ENCODE measurements at places on chromosomes 6 and 20.

DNA sequence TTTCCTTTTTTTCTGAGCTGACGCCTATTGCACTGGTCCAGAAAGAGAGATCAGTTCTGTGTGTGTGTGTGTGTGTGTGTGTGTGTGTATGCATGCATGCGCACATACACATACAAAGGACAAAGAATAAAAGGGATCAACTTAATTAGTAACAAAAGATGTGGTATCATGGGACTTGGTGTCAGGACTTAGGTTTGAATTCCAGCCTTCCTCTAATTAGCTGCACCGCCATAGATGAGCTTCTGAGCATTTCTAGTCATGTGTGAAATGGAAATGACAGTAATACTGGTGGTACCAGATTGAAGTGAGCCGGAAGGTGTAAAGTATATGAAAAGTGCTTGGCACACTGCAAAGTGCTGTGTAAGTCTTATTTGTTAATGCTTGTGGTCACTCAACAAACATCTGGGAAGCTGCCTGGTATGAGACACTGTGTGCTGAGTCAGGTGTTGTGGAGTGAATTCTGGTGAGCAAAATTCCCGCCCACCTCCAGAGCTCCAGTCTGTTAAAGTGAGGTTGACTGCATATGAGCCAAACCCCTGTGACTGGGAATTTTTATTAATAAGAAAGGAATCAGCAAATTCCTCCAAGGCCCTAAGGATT, 12.4 kb downstream of the DAAM2 start:
- DNase-seq: no peak

DNA sequence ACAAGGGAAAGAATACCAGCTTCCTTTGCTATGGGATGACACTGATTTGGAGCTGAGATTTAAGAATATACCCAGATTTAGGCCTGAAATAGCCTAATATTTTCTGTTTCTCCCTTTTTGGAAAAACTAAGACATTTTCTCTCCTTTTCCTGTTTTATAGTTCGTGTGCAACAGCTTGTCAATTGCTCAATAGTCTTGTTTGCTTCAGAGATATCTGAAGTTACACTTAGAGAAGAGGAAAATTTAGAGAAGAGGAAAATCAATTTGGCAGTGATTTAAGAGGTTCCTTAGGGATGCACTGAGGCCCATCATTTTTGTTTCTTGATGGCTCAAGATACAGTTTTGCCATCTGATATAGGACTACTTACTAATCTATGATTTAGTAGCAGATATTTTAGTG, 398.6 kb downstream of the RFPL4B start:
- no peak for DNase-seq

GRCh38 chr20:6123649-6124014, 802 bp upstream of the FERMT1 start:
- no peak for DNase-seq

DNA sequence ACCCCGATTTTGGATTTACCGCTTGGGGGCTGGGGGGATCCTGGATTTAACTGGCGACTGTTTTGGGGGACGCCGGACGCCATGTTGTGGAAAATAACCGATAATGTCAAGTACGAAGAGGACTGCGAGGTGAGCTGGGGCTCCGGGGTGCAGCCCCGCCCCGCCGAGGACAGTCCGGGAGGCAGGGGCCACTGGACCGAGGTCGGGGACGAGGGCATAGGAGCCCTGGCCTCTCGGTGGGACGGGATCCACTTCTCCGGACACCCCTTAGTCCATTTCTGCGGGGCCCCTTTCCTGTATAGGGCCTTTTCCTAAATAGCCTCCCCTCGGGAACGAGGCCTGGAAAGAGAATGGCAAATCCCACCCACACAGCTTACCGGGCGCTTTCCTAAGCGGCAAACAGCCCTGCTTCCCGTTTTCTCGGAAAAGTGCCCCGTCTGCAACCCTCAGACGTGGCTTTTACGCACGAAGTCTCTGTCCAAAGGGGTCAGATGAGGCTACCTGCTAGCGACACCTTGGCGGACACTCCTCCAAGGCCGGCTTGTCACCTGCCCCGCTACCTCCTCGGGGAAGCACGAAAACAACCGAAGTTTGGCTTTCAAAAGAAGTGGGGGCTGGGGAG, 469 bp downstream of the TFAP2C start:
- no peak for DNase-seq

DNA sequence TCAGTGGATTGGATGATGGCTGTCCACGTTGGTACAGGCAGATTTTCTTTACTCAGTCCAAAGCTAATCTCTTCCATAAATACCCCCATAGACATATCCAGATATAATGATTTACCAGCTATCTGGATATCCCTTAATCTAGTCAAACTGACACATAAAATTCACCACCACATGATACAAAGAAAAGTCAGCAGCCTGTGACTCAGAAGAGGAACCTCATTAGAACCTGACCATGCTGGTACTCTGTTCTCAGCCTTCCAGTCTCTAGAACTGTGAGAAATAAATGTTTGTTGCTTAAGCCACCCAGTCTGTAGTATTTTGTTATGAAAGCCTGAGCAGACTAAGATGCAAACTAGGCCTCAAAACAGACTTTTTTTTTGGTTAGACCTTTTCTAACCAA, 431.3 kb upstream of the RNF217 start:
- DNase-seq: no peak

- DNase-seq: no peak
These were observed 3.8 kb upstream of the LPA start for GRCh38 chr6:160667639-160668481.

DNA sequence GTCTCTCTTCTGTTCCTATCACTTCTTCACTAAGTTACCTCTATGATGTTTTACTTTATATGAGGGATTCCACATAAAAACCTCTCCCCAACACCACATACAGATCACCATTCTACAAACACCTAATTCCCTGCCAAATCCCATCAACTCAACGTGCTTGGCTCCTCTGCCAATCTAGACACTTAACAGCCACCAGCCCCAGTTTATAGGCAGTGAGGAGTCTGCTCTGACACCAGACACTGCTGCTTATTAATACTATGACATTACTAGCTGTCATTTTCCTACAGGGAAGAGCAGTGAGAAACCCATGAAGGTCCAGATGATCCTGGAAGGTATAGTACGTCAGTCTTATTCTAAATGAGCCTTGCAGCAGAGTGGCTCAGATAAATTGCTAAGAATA, 104.3 kb downstream of the CHD6 start:
- no peak for DNase-seq

DNA sequence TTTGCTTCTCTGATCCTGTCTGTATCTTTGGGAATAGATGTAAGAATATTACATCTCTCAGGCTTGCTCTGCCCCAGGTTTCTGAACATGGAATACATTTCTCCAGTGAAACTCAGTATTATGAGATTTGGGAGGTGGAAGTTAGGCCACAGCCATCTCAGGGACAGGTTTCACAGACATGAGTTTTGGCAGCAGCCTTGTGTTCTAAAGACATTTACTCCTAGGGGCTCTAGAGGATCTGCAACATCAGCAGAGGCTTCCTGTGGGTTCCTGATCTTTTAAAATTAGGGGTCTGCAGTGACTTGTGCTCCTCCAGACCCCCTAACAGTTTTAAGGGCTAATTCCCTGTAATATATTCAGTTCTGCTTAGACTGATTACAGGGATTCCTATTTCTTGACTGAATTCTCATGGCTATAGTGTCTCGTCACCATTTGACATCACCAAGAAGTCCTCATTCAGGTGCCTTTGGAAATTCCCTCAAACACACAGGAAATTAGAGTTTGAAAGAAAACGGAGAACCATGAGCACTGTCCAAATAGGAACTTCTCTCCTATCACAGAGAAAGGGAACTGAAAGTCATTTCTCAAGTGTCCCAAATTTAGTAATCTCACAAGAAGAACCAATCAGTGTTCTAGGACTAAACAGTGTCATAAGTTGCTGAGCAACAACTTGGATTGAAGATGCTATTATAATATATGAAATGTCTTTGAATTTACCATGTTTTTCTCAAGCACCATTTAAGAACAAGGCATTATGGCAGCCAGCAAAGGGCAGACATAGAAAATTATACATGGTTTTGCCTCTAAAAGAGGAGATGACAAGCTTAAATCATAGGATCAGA, 2.5 kb upstream of the HLA-DRA start:
- DNase-seq: no peak

GRCh38 chr20:32742322-32743236, 688 bp downstream of the COMMD7 start:
- DNase-seq: no peak

- no peak for DNase-seq
These were observed 17.0 kb downstream of the NFATC2 start for GRCh38 chr20:51525241-51526105.

DNA sequence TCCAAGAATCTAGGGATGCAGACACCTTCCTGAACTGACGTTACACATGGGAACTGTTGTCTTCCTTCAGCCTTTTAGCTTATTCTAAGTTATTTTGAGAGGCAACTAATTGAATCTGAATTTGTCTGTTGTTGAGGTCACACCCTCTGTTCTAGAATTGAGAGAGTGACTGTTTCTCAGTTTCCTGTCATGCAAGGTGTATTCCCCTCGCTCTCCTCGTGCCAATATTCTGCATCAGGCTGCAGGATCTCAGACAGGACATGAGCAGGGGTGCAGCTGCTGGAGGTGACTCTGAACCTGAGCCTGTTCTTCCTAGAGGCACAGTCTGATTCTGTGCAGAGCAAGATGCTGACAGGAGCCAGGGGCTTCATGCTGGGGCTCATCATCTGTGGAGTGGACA, 52.5 kb downstream of the HLA-DPB1 start:
- DNase-seq: no peak

DNA sequence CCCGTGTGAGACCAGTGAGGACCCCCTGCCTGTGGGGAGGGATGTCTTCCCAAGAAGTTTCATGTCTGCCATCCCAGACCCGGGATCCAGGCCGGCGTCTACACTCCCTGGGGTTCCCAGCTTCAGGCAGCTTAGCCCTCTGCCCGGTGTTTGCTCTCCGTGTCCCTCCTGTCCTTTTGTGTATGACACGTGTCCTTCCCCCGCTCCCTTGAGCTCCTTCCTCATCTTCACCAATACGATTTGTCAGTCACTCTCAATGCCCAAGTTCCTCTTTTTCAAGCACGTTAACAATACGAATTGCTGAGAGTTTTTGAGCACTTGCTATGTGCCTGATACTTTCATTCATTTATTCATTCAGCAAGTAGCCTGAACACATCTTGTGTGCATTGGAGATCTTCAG, 115.6 kb upstream of the PTPN1 start:
- DNase-seq: no peak

GRCh38 chr6:156741287-156742073, 35.7 kb upstream of the ARID1B start:
- DNase-seq: no peak

DNA sequence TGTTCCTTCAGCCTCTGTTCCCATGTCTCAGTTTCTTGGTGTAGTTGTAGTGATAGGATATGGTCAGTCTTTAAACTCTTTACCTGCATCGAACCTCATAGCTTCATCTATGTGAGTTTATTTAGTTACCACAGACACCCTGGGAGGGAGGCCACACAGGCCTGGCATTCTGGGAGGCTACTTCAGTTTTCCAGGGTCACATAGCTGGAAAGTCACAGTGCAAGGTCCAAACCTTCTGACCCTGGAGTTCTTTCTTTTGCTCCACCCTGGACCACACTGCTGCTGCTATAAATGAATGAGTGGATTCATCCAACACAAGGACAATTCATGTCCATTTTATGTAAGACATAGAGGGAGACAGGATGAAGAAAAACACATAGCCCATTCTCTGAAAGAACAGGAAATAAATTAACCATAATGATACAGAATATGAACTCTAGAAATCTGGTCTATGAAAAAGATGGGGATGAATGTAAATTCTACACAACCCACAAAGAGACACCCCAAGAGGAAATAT, 60.8 kb downstream of the LAMA4 start:
- no peak for DNase-seq

- no peak for DNase-seq
These were observed 61.8 kb downstream of the APCDD1L start for GRCh38 chr20:58453391-58453790.

GRCh38 chr20:62602550-62602949, 39.8 kb upstream of the SLCO4A1 start:
- no peak for DNase-seq

DNA sequence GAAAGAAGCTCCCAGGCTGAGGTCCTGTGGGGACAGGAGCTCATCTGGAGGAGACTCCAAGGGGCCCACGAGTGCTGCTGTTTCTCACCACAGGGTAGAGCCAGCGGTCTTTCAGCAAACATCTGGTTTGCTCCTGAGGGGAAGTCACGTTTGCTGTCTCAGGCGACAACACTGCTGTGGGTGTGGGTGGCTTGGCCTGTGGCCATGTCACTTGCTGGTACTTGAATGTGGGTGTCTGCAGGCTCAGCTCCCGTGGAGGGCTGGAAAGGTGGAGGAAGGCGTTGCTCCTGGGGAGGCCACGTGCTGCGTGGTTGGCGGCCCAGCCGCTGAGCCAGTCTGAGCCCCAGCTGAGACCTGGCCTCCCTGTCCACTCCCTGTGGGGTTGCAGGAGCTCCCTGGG, 52.8 kb upstream of the MPC1 start:
- no peak for DNase-seq

DNA sequence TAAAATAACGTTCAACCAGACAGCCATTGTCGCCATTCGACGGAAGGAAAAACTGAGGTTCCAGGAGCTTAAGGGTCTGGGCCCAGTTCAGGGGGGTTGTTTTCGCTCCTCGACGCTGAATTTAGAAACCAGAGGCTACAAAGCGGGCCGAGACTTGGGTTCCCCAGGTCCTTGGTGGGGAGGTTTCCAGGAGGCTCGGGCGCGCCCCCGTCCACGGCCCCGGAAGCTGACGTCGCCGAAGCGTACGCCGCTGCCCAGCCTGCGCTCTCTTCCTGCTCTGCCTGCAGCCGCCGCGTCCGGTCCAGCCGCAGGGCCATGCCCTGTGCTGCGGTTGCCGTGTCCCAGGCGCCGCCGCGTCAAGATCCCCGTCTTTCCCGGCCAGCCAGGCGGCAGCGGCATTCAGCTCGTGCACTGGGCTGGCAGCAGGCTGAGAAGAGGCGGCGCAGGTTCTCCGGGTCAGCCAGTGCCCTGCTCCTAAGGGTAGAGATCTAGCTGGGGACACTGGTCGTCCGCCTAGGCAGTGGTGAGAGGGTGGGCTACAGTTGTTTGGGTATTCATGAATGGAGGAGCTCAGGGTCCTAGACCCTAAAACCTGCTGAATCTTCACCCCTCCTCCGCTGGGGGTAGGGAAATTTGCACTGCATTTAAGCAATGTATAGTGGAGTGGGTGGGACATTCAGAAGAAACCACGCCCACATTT, 901 bp upstream of the TRIM26 start:
- DNase-seq: no peak

DNA sequence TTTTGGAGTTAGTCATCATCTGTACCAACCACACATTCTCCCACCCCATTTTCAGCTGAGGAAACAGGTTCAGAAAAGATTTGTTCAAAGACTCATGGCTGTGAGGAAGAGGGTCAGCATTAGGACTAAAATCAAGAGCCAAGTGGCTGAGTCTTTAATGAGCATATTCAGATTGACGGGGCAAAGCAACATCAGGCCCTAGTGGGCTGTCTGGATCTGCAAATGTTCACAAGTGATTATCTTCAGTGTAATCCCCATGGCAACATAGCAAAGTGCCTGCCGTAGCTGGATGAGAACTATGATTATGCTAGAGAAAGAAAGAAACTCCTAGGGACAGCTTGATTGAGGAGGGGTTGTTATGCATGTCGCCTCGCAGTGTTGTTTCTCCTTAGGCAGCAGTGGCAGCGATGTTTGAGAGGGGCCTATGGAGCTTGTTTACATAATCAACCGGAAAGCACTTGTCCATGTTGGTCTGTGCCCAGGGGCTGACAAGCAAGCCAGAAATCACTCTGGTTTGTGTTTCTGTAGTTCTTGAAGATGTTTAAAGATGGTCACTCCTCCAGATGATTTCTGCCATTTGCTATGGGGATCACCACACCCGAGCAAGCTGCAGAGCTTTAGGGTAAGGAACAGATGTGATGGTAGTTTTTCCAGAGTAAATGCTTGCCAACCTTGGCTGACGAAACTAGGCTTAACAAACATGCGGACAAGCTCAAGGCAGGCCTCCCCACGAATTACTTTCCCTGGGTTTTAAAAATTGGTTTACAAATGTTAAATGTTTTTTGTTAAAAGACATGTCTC, 124.3 kb upstream of the MLIP start:
- DNase-seq: peak; percentile 54

Measured in D341Med (cell line).